SHP77 treated with DMSO at 0.1 percent for 48 hours (cell line): ENCODE measurements at places on chromosomes 13 and 19.

GRCh38 chr13:96958286-96958891 lies 35.9 kb downstream of the OXGR1 start:
- peak; percentile 49 for DNase-seq

DNA sequence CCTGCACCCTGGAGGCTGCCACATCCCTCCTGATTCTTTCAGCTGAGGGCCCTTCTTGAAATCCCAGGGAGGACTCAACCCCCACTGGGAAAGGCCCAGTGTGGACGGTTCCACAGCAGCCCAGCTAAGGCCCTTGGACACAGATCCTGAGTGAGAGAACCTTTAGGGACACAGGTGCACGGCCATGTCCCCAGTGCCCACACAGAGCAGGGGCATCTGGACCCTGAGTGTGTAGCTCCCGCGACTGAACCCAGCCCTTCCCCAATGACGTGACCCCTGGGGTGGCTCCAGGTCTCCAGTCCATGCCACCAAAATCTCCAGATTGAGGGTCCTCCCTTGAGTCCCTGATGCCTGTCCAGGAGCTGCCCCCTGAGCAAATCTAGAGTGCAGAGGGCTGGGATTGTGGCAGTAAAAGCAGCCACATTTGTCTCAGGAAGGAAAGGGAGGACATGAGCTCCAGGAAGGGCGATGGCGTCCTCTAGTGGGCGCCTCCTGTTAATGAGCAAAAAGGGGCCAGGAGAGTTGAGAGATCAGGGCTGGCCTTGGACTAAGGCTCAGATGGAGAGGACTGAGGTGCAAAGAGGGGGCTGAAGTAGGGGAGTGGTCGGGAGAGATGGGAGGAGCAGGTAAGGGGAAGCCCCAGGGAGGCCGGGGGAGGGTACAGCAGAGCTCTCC lies 6.9 kb upstream of the CEACAM5 start:
- no peak for DNase-seq

DNA sequence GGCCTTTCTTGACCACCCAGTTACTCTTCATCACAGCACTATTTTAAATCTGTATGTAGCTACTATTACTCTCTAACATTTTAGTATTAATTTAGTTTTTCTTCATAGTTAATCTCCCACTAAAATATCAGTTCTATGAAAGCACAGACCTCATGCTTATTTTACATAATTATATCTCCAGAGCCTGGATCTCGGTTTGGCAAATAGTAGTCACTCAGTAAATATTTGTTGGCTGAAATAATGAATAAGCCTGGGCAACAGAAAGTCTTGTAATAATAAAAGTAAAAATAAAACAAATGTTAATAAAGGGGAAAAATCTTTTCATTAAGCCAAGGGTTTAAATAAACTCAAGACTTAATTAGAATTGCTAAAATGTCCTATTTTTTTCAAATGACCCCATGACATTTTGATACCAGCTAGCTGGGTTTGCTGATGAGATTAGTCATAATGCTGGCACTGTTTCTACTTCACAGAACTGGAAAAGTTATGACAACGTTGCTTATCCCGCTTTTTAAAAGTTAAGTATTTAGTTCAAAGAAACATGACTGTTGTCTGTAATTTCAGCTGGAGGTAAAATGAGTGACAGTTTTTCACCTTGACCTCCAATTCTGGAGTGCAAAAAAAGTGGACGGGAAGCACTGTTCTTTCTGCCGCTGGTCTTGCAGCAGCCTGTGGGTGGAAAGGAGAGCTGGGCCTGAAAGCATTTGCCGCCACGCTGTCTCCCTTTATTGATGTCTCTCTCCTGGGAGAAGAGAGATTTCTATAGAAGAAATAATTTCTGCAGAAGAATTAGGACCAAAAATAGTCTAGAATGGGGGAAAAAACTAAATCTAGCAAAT lies 85.2 kb upstream of the SPATA13 start:
- DNase-seq, result no peak

GRCh38 chr13:40895227-40896184 lies 106.1 kb downstream of the SLC25A15 start:
- DNase-seq, result no peak

- no peak for DNase-seq
Observed at GRCh38 chr13:74795526-74795925, 661.3 kb upstream of the KLF12 start.

DNA sequence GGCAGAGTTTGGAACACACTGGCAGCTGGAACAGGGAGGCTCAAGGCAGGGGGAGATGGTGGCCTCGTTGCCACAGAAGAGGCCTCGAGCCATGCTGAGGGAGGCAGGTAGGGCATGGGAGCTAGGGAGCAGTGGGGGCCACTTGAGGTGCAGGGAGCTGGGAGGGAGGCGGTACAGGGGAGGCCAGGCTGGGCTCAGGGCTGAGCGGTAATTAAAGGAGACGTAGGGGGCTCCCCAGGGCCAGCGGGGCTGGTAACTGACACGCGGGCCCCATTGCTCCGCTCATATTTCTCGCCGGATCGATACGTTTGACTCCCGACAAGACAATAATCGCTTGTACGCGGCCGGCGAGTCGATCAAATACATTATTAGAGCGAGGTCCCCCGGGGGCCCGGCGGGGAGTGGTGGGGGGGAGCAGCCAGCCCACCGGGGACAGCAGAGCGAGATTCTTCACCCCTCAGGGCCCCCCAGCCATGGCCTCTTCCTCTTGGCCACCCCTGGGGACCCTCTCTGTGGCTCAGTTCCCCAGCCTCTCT lies 2.4 kb upstream of the POU2F2 start:
- no peak for DNase-seq

- no peak for DNase-seq
Observed at GRCh38 chr13:26571518-26571917, 14.0 kb downstream of the WASF3 start.

DNA sequence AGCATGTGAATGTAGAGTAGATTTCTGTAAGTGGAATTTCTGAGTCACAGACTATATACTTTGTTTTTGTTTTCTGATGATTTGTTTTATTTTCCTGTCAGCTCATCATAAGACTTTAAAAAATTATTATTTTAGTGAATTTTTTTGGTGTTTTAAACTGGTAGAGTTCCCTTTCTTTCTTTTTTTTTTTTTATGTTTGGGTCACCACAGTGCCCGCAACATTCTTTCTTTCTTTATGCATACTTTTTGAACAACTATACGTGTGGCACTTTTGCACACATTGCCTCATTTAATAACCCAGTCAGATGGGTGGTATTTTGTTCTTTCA lies 46.0 kb downstream of the WDFY2 start:
- DNase-seq, result no peak

GRCh38 chr19:32555786-32556185 lies 25.2 kb upstream of the PDCD5 start:
- DNase-seq, result no peak

DNA sequence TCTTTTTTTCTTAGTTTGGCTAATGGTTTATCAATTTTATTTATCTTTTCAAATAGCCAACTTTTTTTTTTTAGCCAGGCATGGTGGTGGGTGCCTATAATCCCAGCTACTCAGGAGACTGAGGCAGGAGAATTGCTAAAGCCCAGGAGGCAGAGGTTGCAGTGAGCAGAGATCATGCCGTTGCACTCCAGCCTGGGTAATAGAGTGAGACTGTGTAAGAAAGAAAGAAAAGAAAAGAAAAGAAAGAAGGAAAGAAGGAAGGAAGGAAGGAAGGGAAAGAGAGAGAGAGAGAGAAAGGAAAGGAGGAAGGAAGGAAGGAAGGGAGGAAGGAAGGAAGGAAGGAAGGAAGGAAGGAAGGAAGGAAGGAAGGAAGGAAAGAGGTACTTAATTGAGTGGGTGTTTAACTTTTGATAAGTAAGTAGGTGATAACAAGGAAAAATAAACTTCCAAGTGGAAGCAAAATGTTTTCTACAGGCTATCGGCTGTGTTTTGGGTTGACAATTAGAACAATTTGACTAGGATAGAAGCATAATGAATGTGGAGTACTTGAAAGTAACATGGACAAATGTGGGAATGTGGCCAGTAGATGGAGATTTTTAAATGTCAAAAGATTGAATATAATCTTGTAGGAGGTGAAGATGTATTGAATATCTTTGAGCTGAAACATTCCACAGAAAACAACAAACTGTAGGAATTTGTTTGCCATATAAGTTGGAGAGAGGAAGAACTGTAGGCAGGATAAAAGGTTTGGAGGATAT lies 62.8 kb upstream of the MYO16 start:
- DNase-seq, result no peak

DNA sequence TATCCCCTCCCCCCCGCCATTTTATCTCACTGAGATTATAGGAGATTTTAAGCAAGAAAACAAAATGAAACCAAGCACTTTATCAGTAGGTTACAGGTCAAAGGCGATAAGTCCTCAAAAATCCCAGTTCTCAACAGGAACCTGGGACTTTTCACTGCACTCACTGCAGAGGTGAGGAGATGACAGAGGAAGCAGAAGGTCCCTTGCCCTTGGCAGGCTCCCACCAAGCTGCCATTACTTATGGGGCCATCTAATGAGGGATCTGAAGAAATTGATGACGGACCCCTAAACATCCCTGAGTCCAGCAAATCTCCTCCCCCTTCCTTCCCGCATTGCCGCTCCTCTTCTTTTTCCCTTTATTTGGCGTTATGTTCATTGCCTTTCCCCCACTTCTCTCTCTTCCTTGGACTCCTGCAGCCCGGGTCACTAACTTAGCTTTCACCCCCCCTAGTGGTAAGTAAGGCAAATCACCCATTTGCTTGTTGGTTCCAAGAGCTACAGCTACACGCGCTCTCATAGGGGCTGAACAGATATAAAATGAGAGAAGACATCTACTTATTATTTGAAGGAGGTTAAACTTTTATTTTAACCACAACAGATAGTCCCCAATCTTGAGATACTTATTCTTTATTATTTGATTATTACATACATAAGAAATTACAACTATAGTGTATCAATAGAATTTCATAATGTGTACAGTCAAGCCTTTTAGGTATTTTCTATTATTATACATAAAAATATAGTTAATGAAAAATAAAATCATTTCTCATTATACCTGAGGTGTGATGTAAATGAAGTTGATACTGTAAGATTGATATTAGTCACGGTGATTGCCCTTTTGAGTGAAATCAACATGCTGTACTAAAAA lies 52.0 kb upstream of the ARGLU1 start:
- peak; percentile 66 for DNase-seq

GRCh38 chr19:48090281-48090802 lies 20.3 kb downstream of the PLA2G4C start:
- DNase-seq, result no peak

- DNase-seq, result no peak
Observed at GRCh38 chr19:17534767-17535166, 20.7 kb upstream of the COLGALT1 start.
